ENCODE measurements at places on chromosomes 4 and X.

DNA sequence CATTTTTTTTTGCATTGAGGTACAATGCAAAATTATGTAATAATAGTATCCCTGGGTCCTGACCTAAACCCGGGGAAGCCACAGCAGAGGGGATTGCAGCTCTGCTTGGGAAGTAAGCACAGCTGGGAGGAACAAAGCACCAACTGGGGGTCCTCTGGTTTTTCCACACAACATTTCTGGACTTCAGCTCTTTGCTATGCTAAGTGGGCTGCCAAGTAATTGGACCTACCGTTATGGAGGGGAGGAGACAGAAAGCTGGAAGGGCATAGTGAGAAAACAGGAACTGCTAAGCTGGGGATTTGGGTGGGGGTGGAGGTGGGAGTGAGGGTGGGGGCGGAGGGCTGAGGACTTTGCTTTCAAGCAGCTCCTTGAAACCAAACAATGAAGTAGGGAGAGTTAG, 183.3 kb downstream of the ZIC3 start:
- DNase-seq, result peak; percentile 25

GRCh38 chrX:32533848-32534247, 677.5 kb downstream of the DMD start:
- DNase-seq, result no peak

GRCh38 chrX:13258052-13258444, 61.8 kb downstream of the ATXN3L start:
- no peak for DNase-seq

GRCh38 chr4:40134206-40134917, 62.5 kb upstream of the RHOH start:
- peak; percentile 21 for DNase-seq

DNA sequence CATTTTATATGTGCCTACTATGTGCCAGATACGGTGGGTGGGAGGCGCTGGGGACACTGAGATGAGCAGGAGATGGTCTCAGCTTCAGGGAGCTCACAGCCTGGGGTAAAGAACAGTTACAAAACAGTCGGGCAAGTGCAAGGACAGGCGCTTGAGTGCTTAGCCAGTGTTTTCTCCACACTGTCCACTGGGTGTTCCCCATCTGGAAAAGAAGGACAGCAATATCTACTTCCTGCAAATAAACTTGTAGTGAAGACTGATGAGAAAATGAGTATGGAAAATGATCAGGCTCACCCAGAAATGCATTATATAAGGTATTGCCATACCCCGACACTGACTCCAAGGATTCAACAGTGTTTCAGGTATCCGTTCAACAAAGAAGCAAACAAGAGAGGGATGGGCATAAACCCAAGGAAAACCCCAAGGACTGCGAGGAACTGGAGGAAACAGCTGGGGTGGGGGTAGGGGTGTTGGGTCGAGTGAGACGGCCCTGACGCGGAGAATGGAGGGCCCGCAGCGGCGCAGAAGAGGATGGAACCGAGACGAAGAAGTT, 835 bp downstream of the TMEM185A start:
- no peak for DNase-seq

GRCh38 chrX:55006827-55007621, 6.9 kb downstream of the APEX2 start:
- DNase-seq, result no peak

GRCh38 chrX:153443476-153444332, 2.2 kb downstream of the TREX2 start:
- no peak for DNase-seq

DNA sequence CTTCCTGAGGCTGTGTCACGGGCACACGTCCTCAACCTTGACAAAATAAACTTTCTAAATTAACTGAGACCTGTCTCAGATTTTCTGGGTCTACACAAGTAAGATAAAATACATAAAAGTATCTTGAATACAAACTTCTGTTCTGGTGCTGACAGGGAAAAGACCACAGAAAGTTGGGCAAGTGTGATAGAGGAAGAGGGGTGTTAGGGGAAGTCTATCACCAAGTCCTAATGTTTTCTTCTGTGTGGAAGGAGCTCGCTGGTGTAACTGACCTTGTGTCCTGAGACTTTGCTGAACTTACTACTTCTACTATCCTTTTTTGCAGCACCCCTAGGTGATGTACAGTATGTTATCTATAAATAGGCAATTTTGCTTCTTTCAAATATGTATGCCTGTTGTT, 97.0 kb upstream of the STIM2 start:
- no peak for DNase-seq

GRCh38 chr4:142347241-142347640, 498.9 kb downstream of the INPP4B start:
- no peak for DNase-seq

GRCh38 chrX:125205133-125205917, 114.3 kb upstream of the TEX13C start:
- peak; percentile 51 for DNase-seq

DNA sequence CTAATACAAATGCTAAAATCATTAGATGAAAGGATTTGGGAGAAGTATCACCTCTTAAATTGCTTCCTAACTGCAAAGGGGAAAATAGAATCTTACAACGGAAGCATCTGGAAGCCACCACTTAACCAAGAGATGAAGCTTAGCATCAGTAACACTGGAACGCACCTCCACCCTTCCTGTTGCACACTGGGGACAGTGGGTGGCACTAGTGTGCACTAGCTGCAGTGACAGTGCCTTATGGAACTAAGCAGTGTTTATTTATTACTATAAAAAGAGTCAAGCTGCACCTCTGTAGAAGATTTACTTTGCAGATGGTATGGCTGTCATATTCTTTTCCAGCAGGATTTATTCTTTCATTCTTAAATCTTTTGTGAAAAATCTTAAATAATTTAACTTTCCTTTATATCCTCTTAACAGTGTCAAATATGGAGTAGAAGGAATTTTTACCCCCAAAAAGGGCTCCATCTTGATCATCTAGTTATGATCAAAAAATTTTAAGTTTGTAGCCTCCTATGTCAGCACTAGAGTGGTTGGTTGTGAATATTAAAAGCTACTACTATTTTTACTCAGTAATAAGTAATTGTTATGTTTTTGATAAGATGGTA, 76.7 kb downstream of the SCD5 start:
- DNase-seq, result no peak

- no peak for DNase-seq
These were observed 59.5 kb upstream of the CDKN2AIP start for GRCh38 chr4:183384983-183385382.

DNA sequence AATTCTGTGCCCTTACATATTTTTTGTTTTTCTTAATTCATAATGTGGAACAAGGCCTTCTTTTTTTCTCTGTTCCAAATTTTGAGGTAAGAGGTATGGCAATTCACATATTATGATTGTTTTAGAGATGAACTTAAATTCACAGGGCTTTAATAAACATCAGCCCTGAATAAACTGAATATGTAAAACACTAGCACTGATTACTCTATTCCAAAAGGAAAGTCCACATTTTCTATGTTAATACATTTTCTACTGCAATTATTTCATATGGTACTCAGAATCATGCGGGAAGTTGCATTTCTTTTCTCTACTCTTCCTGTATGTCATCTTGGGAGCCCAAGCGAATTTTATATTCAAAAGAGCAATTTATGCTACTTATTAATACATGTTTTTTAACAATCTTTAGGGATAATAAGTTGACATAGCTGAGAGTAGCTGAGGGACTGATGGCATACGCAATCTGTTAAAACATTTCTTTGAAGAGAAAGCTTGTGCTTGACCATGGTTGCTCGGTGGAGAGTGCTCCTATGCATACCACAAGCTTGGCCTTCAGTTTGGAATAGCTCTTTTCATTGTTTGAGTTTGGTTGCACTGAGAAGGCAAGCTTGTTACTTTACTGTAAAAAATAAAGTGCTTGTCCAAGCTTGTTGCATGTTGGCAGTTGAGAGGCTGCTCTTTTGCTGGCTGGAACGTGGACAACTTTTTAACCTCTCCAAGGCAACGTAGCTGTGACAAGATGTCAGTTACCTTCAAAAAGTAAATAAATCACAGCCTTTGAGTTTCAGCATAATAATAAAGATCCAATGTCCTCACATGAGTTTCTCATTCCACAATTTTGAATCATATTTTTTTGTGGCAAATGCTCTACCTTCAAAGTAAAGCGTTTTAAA, 196.3 kb upstream of the SPRY1 start:
- no peak for DNase-seq

DNA sequence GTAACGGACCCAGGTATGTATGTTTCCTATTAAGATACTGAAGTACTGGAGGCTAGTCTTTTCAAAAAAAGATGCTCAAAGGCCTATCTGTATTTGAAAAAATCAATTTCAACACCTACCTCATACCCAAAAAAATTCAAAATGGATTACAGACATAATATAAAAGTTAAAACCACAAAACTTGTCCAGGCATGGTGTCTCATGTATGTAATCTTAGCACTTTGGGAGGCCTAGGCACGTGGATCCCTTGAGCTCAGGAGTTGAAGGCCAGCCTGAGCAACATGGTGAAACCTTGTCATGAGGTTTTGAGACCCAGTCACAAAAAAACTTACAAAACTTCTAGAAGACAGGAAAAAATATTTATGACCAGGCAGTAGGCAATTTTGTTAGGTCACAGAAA, 16.7 kb downstream of the RBMX start:
- DNase-seq, result no peak

- DNase-seq, result no peak
These were observed 34.6 kb upstream of the PRRG1 start for GRCh38 chrX:37314531-37314930.

DNA sequence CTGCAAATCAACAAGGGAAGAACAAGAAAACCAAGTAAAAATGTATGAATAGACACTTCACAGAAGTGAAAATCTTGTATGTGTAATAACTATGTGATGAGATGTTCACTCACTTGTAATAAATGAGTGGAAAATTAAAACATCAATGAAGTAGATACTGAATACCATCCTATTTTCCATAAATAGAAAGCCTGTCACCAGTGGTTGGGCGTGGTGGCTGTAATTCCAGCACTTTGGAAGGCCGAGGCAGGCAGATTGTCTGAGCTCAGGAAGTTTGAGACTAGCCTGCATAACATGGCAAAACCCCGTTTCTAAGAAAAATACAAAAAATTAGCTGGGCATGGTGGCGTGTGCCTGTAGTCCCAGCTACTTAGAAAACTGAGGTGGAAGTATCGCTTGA, 53.5 kb upstream of the SOD3 start:
- DNase-seq, result no peak

DNA sequence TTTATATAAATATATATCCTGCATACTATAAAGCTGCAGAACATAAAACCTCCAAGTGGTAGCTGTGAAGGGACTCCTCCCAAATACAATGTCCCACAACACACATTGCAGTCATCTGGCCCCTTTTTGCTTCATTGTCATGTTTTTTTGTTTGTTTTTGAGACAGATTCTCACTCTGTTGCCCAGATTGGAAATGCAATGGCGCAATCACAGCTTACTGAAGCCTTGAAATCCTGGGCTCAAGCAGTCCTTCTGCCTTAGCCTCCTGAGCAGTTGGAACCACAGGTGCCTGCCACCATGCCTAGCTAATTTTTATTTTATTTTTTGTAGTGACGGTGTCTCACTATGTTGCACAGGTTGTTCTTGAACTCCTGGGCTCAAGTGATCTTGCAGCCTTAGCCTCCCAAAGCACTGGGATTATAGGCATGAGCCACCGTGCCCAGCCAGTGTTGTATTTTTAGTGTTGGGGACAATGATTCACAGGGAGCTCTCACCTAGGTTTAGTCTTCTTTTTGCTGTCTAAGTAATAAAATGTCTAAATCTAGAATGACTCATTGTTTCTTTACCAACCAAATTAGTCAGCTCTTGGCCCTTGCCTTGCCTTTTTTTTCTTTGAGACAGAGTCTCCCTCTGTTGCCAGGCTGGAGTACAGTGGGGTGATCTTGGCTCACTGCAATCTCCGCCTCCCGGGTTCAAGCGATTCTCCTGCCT, 24.0 kb upstream of the XIAP start:
- no peak for DNase-seq

GRCh38 chrX:58051346-58051745, 141.1 kb upstream of the ZXDA start:
- no peak for DNase-seq

DNA sequence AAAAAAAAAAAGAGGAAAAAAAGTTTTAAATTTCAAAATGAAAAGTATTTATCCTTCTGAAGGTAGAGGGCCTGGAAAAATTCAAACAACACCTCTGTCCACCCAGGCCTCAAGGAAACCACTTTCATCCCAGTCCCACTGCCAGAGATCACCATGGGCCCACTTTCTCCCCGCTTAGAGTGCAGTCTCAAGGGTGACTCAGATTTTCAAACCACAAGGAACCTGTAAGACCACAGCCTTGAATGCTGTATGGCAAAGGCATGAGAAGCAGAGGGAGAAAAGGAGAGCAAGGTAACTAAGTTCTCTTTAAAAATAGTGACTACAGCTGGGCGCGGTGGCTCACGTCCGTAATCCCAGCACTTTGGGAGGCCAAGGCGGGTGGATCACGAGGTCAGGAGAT, 87.9 kb upstream of the PACRGL start:
- DNase-seq, result no peak

DNA sequence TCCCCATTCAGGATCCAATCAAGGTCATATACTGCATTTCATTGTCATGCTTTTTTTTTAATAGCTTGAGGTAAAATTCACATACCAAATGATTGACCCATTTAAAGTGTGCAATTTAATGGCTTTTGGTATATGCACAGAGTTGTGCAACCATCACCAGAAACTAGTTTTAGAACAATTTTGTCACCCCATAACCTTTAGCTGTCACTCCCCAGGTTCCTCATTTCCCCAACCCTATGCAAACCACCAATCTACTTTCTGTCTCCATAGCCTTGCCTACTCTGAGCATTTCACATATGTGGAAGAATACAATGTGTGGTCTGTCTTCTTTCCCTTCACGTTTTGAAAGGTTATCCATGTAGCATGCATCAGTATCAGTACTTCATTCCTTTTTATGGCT, 1.4 kb upstream of the SMAD1 start:
- DNase-seq, result no peak

GRCh38 chr4:26094911-26095310, 180.9 kb downstream of the SMIM20 start:
- no peak for DNase-seq

DNA sequence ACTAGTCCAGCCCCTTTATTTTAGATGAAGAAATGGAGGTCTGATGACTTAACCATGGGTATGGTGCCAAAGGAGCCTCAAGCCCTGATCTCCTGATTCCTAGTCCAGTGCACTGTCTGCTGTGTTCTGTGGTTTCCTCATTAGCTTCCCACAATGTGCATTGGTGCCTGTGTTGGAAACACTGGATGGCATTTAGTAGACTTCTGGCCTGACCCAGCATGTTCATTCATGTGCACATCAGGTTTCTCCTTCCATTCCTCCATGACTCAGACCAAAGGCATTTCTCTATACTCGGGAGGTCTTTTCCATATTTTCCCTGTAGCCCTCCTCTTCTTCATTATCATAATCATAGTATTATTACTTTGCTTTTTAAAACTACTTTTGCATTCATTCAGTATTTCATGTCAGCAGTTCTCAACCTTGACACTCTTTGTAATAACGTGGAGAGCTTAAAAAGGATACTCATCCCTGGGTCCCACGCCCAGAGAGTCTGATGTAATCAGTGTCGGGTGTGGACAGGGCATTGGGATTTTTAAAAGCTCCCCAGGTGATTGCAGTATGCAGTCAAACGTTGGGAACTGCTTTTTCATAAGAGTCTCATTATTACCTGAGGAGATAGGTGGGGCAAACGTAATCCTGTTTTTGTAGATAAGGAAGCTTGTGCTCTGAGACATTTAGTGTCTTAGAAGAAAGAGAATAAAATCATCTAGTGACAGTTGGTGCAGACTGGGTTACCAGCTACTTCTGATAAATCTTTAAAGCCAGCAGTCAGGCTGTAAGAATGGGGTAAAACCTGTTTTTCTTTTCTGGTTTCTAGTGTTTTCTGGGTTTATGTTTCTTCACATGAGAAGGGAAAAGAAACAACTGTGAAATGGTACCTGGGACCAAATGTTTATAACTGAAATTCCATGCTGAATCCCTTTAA, 40.9 kb upstream of the XK start:
- DNase-seq, result no peak
